Vein endothelial cell (primary cell): ENCODE measurements at places on chromosomes 4 and X. TPM values are rescaled to one million over a fixed set of nuclear protein-coding genes. Genes with fewer than 3 reads are reported as not detected.

The IL21 gene
- not detected in 2 replicates for total RNA-seq

The STARD8 gene
- total RNA-seq = 9.3 and 11.4 TPM in 2 replicates

The PPP4R3C gene
- not detected in 2 replicates for total RNA-seq

The FRMD7 gene
- total RNA-seq = not detected in 2 replicates

The FAAH2 gene
- total RNA-seq = 0.33 and 0.96 TPM in 2 replicates
